Mesothelial cell of epicardium (in vitro differentiated cells): ENCODE measurements at places on chromosomes 6 and 20. TPM values are rescaled to one million over a fixed set of nuclear protein-coding genes. Genes with fewer than 3 reads are reported as not detected.

DNA sequence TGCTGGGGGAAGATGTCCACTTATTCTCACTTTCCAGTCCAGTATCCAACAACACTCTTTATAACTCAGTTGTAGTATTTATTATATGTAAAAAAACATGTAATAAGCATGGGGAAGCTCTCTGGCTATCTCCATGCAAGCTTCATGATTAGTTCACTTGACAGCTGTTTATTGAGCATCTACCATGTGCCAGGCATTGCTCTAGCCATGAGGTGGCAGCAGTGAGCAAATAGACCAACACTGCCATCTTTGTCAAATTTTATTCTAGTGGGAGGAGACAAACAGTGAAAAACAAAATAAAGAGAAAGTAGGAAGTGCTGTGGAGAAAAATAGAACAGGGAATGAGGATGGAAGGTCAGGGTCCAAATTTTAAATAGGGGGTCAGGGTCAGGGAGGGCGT, 131.8 kb downstream of the CFAP61 start:
- DNase-seq: no peak

DNA sequence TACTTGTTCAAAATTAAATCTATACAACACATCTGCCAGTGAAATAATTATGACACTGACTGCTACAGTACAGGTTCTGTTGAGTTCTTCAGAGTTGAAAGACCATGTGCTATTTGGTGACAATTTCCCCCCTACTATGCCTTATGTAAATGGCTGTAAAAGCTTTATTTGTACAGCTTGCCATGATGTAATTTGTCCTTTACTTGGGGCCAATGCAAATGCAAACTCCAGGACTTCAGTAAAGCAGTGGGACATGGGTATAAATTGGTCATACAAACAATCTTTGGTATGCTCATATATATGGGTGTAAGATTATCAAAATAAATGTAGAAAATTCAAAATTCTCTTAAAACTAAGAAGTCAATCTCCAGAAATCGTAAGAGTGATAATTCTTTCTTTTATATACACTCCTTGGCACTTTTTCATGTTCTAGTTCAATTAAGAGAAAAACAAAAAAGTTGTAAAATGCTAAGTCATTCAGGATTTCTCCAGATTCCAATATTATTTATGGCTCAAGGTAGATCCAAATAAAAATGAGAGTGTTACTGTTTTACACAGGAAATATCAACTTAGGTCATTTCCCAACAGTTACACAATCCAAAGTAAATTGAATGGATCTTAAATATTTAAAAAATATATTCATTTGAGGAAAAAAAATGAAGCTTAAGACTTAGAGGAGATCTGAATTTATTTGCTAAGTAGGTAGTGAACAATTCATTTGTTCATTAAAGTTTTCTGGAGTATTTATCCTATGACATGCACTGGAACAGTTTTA, 1310.5 kb upstream of the CITED2 start:
- DNase-seq: no peak

DNA sequence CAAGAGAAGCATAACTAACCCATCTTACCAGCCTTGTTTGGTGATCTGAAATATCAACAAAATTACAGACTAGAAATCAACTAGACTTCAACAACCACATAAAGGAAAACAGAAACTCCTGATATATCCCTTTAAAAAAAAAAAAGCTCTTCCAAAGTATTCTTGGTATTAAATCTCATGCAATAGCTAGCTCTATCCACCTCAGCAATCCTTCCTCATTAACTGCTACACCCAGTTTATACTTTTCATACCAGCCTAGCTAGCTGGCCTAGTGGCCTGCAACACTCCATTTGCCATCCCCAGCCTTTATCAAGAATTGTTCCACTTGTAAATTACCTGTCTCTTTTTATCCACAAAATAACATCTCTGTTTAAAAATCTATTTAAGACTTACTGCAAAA, 69.0 kb downstream of the BACH2 start:
- no peak for DNase-seq

The GSTA3 gene
- total RNA-seq: not detected in 3 replicates
